ENCODE measurements at places on chromosomes 1 and 21.

DNA sequence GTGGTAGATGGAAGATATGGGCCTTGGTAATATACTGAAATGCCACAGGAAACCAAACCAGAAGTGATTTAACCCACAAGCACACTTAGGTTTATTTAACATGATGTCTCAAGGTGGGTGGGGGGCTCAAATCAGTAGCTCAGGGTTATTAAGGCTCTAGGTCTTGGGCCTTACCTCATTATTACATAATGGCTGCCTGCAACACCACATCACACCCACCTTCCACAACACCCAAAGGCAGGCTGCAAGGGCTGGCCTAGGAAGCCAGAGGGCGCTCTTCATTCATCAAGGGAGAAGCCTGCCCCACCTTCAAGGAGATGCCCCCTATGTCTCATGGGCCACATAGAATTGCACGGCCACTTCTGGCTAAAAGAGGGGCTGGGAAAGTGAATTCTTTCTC is 6.0 kb downstream of the TFF1 start:
- DNase-seq = peak; percentile 36

DNA sequence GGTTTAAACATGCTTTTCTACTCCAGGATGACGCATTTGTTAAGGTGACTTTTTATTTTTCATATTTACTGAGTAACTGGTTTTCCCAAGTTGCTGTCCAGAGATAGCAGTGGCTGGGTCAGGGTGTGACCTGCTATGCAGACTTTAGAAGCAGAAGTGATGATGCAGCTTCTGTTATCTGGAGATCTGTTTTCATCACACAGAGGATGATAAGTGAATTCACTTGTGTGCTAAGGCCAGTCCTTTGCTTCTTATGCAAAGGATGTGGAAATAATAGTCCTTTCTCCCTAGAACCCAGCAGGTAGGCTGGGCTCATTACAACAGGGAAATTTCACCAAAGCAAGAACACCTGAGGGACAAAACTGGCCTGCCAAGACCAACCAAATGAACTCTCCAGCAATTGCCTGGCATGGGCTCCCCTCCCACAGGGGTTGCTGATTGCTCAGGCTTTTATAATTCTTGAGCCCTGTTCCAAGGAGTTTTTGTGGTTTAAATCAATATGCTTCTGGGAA is 97.8 kb upstream of the LPGAT1 start:
- no peak for DNase-seq

DNA sequence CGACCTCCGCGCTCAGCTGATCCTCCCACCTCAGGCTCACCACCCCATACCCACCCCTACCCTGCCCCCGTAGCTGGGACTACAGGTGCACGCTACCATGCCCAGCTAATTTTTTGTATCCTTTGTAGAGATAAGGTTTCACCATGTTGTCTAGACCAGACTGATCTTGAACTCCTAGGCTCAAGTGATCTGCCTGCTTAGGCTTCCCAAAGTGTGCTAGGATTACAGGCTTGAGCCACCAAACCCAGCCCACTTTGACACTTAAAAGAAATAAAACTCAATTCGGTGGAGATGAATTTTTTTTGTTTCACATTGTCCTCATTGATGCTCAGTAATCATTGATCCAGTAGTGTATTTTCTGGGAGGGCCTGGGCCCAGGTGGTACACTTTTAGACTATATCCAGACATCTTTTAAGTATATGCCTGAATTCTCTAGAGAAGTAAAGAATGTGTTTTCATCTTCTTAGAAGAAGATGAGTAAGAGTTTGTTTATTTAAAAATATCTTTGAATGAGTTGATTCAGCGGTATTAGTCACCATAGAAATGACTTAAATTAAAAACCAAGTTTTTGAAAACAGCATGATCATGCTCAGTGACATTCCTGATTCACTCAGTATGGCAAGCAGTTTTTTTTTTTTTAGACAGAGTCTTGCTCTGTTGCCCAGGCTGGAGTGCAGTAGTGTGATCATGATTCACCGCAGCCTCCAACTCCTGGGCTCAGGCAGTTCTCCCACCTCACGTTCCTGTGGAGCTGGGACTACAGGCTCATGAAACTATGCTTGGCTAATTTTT is 57.8 kb downstream of the EPB41 start:
- DNase-seq = no peak

DNA sequence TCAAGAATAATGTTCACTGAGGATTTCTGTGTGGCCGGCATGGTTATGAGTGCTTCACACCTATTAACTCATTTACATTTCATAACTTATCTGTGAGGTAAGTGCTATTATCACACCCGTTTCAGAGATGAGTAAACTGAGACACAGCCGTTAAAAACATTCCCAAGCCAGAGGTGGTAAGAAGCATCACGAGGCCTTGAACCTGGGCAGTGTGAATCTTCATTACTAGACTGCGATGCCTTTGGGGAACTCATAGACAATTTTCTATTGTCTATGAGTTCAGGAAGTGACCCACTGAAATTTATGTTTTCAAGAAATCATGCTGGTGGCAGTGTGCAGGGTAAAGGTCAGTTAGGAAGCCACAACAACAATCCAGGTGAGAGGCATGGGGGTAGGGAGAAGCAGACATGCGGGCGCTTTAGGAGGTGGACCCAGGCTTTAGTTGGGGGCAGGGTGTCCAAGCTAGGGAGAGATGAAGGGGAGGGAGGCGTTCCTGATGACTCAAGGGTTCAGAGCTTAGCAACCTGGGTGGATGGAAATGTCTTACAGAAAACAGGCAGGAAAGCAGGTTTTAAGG is 14.5 kb downstream of the GNG12 start:
- no peak for DNase-seq

DNA sequence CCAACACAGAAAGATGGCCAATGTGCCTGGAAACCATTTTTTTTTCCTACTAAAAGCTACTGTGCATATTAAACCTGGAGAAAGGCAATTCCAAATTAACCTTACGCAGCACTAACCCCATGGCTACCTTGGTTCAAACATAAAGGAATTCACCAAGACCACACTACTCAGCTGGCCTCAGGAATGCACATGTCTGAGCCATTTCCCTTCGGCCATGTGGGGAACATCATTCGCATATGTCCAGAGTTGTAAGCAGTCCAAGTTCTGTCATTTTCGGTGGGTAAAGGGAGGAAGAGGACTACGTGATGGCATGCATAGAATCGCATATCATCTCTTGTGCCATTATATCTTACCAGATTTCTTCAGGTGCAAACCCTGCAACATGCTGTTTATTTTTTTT is 175.4 kb downstream of the NTMT2 start:
- no peak for DNase-seq

DNA sequence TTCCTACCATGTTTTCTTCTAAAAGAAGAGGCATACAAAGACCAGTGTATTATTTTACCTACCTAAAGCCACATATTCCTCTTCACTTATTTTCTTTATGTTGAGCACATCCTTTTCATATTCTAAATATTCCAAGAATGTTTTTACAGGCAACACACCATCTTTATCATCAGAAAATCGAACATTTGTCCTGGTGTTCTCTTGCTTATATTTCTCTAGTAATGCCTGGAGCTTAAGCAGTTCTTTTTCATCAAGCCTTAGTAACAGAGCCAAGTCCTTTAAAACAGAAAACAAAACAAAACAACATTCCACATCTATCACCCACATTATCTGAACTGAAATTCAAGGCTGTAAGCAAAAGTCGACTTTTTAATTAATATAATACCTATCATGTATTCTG is 88.7 kb downstream of the IARS2 start:
- no peak for DNase-seq

GRCh38 chr1:154999571-155000410 is 2.8 kb upstream of the ZBTB7B start:
- DNase-seq = no peak

DNA sequence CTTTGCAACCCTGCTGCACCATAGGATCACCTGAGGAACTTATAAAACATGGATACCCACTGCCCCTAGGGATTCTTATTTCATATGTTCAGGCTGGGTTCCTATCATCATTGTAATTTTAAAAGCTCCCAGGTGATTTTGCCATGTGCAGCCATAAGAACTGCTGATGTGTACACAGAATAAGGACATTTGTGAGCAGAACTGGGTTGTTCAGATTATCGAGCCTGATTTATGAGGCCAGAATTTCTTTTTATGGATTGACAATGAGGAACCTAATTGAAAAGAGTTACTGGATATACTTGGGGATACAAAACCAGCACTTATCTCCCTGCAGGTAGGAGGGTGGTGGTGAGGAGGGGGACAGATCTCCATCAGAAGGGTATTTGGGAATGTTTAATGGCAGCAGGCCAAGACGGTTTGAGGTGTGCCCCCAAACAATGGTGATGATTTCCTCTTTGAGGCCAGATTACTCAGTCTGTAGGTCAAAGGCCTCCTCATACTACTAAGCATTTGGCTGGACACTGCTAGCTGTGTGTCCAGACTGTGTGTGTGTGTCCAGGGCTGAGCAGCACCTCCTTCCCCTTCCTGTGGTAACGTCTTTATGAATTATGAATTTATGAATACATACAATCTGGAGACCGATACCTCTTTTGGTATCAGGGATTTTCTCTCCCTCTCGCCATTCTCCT is 18.9 kb downstream of the NOS1AP start:
- DNase-seq = no peak

GRCh38 chr1:24175033-24175755 is 11.9 kb downstream of the IFNLR1 start:
- DNase-seq = no peak

- DNase-seq = no peak
Measured at GRCh38 chr1:117590273-117590925, 15.4 kb upstream of the TENT5C start.

DNA sequence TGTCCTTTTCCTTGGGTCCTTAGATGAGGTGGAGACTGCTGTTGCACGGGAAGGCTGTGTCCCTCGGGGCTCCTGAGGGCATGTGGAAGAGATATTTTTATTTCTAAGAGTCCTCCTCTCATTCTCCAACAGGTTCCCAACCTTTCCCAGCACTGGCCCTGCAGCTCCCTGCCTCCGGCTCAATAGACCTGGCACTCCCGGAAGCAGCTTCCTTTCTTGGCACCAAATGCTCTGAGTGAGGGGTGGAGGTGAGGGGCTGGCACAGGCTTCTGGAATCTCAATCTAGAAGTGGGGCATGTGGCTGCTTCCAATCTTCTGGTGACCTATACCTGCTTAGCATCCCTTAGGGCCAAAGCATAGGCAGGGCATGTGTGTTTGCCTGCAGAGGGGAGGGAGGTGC is 4.5 kb downstream of the ETV3L start:
- DNase-seq = no peak

DNA sequence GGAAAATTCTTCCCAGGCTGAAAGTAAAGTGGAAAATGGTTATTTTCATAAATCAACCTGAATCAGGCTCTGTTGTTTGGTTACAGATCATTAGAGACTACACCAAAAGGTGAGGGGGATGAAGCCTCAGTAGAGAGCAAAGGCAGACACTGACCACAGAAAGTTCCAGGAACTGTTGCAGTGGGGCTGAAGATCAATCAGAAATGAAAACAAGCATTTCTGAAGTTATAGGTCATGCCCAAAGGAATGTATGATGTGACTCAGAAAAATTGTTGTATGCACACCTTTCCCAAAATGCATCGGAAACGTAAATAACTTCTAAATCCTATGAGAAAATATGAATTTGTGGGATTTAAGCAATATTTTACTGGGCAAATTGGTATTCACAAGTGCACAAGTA is 63.3 kb downstream of the FYB2 start:
- no peak for DNase-seq

DNA sequence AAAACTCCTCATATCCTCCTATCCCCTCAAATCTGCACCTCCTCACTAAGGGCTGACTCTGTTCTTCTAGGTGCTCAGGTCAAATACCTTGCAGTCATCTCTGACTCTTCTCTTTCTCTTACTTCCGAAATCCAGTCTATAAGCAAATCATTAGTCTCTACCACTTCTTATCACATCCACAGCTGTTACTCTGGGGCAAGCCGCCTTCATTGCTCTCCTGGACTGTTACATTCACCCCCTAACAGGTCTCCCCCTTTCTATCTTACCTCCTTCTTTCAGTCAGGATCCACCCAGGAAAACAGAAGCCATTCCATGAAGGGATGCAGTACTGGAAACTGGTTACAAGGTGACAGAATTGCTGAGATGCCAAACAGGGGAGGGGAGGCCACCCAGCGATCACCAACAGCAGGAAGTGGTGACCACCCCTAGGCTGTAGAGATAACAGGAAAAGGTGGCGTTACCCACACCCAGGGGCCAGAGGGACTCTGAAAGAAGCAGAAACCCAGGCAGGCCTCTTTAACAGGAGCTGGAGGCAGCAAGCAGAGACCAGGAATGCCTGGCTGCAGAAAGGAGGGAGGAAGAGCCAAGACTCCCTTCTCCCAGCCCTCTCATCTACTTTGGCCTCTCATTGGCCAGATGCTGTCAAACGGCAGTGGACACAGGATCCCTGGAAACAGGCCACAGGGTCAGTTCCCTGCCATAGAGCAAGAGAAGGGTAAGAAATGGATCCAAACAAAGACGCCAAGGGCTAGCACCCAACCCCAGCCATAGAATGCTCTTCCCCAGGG is 55.5 kb upstream of the FOXO6 start:
- DNase-seq = no peak

DNA sequence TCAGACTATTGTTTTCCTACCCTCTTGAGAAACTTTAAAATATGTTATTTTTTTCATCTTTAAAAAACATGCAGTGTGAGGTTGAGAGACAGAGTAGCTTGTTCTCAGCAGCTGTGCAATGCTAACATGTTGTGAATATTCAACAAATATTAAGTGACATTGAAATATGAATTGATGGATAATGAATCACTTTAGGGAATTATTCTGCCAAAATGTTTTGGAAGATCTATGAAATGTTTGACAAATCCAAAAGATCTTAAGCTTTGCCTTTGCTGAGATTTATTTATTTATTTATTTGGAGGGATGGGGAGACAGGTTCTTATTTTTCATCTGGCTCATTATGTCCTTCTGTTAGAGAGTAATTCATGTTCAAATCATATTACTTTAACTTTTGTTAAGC is 680.1 kb upstream of the CXADR start:
- DNase-seq = no peak

- DNase-seq = no peak
Measured at GRCh38 chr1:72177711-72178110, 104.6 kb downstream of the NEGR1 start.

- no peak for DNase-seq
Measured at GRCh38 chr21:31335957-31336738, 7.9 kb downstream of the TIAM1 start.

GRCh38 chr1:59511476-59512465 is 214.9 kb downstream of the FGGY start:
- no peak for DNase-seq

DNA sequence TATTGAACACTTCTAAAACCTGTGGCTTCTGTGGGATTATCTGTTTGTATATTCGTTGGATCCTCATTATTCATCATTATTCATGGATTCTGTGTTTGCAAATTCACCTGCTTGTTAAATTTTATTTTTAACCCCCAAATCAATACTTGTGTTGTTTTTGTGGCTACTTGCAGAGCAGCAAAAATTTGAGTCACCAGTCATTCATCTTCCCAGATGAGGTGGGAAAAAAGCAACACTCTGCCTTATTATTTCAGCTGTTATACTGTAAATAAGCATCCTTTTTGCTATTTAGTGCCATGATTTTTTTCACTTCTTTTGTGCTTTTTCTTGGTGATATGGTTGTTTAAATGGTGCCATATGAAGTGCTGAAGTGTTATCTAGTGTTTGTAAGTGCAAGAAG is 56.7 kb downstream of the RASAL2 start:
- DNase-seq = no peak

Measured in NT2/D1 (cell line).